GM12864 (cell line): ENCODE measurements at places on chromosomes 1 and 21.

DNA sequence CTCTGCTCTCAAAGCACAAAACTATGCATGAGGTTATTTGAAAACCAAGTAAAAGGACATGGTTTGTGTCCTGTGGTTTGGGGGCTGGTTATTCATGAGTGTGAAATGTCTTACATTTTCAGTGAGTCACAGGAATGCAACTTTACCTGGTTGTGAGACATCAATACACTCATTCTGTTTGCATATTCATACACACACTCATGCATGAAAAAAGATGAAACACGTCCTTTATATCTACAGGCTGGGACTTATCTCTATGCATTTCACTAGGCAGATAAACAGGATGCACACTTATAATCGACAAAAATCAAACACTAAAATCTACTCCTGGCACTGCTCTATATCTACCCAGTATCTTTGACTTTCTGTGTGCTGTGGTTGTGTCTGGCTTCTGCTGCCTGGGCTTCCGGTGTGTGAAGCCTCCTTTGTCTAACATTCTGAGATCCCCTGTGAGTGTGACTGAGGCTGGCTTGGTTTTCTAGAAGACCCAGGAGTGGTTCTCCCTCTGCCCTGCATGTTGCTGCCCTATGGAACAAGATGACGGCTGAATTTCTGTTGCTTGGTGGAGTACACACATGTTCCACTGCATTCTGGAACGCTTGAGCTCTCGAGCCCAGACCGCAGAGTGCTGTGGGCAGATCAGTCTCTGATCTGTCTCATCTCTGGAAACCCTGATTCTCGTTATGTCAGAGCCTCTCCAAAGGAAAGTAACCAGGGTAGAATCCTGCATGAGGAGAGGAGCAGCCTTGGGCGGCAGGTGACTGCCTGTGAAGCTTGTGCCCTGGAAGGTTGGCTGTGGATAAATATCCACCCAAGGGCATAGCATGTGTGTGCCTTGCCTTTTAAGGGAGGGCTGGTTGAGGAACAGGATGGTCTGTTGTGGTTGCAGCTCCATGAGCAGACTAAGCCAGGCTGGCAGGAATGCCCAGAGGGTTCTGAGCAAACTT is 19.7 kb upstream of the FASLG start:
- DNase-seq: peak; percentile 45

- DNase-seq: no peak
Measured at GRCh38 chr1:53176452-53177208, 20.0 kb upstream of the CPT2 start.

- no peak for DNase-seq
Measured at GRCh38 chr1:229464672-229465071, 30.8 kb upstream of the ACTA1 start.

DNA sequence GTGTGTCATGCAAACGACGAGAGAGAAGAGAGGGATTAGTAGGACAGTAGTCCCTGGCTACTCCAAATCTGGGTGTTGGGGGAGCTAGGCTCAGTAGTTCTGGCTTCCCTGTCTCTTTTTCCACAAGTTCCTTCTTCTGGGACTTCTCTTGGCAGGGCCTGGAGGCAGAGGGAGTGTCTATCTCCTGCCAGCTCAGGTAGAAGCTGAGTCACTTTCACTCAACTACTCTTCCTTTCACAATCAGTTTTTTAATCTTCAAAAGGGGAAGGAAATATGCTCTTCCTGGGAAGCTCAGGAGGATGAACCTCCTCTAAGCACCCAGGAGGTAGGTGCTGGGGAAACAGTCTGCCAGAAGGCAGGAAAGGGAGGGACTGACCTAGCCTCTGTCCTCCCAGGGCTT is 35.2 kb upstream of the MAGOH start:
- DNase-seq: no peak

DNA sequence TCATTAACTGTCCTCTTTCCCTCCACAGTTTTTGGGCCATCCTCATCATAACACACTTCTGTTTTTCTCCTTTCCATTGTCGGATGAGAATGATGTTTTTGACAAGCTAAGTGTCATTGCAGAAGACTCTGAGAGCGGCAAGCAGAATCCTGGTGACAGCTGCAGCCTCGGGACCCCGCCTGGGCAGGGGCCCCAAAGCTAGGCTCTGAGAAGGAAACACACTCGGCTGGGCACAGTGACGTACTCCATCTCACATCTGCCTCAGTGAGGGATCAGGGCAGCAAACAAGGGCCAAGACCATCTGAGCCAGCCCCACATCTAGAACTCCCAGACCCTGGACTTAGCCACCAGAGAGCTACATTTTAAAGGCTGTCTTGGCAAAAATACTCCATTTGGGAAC is 28.6 kb upstream of the IFNAR1 start:
- no peak for DNase-seq

GRCh38 chr1:194067772-194068171 is 881.4 kb upstream of the B3GALT2 start:
- no peak for DNase-seq

DNA sequence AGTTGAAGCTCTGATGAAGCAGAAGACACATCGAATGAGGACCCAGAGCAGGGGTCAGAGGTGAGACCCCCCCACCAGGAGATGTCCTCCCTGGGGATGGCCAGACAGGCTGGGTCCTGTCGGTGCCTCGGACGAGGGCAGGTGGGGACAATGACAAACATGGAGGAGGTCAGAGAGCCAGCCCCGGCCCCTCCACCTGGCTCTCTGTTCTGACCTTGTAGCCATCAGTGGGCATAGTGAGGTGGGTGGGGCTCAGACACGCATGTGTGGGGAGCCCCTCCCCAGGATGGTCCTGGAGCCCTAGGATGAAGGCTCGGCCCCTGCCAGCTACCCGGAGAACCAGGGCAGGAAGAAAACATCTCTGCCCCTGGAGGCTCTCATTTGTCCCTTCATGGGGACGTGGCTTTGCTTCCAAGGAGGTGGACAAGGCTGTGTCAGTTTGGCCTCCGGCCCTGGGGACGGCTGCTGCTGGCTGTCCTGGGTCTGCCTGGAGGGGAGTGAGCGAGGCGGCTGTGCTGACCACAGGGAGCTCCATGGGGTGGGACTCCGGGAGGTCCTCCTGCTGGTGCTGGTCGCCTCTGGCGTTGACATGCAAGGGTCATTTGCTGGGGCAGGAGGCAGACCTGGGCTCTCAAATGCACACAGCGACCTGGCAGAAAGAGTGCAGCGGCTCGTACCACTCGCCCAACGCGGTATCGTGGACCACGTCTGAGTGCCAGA is 2.6 kb downstream of the KRTAP10-6 start:
- no peak for DNase-seq

GRCh38 chr21:24590261-24590660 is 1017.0 kb downstream of the MRPL39 start:
- no peak for DNase-seq
